ENCODE measurements at places on chromosomes 3 and 15.
A peak's percentile ranks its signal among the peaks of the same experiment; 100 is the strongest.

DNA sequence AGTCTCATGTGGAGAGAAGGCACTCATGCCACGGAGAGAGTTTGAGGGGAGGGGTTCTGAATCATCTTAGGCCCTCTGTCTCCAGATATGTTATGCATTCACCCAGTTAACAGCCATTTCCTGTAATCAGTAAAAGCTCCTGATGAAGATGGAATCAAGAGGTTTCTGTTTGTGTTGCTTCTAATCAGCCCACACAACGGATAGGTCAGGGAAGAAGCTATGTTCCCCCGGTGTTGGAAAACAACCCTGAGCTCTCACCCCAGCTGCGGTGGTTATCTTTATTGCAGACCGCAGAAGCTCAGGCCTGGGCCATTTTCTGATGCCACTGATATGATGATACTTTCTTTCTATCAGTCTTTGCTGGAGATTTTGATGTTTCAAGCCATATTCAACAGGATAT is 338.5 kb upstream of the ONECUT1 start:
- no peak for DNase-seq

- no peak for DNase-seq
These were observed 58.8 kb downstream of the NPAP1 start for GRCh38 chr15:24734396-24734795.

DNA sequence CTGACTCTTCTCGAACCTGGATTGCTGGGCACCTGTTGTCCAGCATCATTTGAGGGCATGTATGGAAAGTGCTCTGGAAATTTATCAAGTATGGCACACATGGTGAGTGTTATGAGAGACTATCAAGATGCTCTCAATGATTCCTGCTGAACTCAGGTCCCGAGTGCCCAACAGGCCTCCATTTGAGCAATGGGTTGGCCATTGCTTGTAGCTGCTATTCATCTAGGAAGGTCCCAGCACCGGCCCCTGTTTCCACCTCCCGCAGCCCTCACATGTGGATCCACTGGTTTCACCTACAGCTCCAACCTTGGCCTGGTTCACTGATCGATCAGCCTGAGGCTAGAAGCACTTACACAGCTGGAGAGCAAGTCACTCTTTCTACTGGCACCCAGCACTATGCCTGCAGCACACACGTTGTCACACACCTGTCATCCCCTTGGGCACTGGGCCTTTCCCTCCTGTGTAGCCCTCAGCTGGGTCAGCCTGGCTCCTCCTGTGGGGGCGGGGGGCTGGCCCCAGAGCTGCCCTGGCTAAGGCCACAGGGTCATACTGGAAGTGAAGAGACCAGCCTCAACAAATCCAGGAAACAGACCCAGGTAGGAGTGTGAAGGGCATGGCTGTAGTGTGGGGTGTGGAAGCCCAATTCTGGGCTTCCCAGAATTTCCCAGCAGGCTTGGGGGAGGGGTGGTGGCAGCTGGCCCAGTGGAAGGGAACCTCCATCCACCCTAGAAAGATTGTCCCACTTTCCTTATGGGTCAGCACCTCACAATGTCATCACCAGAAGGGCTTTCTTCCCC is 41.7 kb upstream of the SMAD3 start:
- peak; percentile 90 for DNase-seq

DNA sequence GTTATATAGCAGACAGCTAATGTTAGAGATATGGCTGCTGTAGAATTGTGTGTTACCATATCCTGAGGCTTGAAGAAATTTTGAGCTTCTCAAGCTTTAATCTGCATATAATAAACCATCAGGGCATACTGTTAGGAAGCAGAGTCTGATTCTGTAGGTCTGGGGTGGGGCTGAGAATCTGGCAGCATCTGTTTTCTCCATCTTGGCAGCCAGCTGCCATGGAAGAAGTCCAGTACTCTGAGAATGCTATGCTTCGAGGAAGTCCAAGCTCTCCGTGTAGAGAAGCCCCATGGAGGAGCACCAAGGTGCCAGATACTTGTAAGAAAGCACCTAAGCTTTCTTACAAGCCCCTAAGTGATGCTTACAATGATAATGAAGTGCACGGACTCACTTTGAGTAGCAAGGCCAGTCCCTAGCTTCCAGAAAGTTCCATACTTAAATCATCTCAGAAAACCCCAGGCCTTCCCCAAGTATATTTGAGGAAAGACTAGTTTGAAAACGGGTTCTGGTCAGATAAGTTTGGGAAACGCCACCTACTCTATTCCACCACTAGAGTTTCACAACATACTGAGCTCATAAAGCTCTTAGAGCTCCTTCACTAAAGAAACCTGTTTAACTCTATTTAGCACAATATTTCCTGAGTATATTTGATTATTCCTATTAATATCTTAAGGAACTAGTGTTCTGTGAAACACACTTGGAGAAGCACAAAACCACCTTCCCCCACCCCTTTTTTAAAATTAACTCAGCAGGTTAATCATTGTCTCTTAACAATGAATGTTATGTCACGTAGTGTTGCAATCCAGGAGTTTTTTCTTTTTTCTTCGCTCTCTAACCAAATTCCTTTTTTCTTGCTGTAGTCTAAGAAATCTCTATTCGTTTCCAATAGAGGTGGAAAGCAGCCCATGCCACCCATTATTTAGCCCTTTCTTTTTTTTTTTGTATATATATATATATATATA is 59.9 kb upstream of the RASGRP1 start:
- no peak for DNase-seq

GRCh38 chr3:43363621-43364266 is 77.4 kb downstream of the SNRK start:
- no peak for DNase-seq

- peak; percentile 9 for DNase-seq
These were observed 789.8 kb downstream of the ROBO1 start for GRCh38 chr3:78978037-78978436.

Data from NCI-H146 (cell line).